ENCODE measurements at places on chromosomes 3 and 15.
A peak's percentile ranks its signal among the peaks of the same experiment; 100 is the strongest.

DNA sequence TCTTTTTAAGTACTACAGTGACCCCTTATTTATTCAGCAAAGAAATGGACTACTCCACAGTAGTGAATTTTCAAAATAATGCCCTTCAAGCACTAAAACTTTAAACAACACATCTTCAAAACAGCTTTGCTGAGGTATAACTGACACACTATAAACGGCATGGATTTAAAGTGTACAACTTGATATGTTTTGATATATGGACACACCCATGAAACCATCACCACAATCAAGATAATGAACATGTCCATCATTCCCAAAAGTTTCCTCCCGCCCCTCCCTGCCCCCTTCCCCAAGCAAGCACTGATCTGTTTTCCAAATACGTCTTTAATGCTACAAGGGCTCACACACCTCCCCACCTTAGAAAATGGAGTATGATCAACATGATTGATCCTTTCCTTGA is 1.6 kb upstream of the FURIN start:
- no peak for DNase-seq

- DNase-seq: no peak
Measured at GRCh38 chr15:64048781-64049460, 2.6 kb upstream of the DAPK2 start.

DNA sequence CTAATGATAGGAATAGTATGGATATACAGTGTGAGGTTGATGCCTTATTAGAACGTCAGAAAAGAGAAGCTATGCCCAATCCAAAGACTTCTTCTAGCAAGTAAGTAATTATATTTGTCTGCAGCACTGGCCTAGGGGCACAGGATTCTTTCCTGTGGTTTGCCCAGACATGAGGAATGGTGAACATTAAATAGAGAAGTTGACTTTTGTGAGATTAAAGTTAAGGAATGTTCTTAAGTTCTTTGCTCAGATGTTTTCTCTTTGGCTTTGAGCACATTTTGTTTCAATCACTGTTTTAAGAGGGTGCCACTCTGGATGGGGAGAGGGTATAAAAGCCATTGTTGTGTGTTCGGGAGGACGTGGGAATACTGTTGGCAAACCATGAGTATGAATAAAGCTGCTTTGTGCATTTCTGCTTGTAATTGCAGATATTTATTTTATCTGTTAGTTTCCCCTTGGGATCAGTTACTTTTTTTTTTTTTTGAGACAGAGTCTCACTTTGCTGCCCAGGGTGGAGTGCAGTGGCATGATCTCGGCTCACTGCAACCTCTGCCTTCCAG is 8.3 kb downstream of the KIF23 start:
- no peak for DNase-seq

GRCh38 chr3:100274361-100274760 is 13.6 kb downstream of the TBC1D23 start:
- DNase-seq: no peak

DNA sequence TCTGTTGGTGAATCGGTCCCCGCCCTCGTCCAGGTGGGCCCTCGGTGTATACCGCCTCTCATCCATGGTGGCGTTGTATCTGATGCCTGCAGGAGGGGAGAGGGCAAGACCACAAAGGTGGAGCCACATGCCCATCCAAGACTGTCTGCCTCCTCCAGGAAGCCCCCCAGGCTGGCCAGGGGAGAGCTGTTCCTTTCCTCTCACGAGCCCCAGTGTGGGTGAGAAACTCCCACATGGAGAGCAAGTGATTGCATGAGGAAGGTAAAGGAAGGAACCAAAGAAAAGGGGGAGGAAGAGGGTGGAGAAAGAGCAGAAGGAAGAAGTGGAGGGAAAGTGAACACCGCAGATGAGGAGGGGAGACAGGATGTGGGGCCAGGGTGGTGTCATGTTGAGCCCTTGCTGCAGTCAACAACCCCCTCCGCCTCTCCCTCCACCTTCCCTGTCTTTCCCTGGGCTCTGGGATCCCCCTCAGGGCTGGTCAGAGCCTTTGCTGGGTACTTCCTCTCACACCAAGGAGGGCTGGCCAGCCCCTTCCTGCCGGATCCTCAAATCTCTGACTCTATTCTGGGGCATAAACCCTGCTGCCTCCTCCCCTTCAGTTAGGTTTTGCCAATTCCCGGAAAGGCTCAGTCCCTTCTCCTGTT is 49.3 kb downstream of the FEM1B start:
- no peak for DNase-seq

- no peak for DNase-seq
Measured at GRCh38 chr3:160587105-160587504, 21.7 kb upstream of the KPNA4 start.

- DNase-seq: no peak
Measured at GRCh38 chr3:193545304-193545703, 9.4 kb downstream of the ATP13A4 start.

GRCh38 chr3:122694966-122695365 is 14.3 kb downstream of the PARP14 start:
- DNase-seq: no peak

DNA sequence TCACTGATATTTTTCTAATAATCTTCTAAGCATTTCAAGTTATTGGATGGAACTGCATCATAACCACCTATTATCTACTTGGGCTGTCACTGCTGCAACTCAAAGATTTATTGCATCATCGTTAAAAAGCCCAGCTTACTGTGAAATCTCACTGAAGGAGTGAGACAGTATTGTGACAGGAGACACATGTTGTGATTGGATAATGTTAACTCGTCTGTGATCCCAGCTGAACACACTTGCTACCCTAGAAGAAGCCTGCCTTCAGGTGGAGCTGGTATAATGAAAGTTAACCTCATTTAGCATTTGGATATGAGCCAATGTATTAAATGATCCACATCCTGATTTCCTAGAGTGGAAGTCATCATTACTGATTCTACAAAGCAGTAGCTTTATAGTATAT is 138.1 kb downstream of the MAP2K5 start:
- no peak for DNase-seq

DNA sequence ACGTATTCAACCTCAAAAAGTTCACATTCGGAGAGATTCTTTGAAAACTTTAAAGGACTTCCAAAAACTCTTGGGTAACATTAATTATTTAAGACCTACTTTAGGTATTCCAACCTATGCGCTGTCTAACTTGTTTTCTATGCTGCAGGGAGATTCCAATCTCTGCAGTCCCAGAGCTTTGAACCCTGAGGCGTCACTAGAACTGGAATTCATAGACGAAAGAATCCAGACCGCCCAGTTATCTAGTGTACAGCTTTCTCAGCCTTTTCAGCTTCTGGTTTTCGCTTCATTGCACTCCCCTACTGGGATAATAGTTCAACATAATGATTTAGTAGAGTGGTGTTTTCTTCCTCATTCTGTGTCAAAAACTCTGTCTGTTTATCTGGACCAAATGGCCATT is 711.3 kb downstream of the ROBO1 start:
- DNase-seq: no peak

DNA sequence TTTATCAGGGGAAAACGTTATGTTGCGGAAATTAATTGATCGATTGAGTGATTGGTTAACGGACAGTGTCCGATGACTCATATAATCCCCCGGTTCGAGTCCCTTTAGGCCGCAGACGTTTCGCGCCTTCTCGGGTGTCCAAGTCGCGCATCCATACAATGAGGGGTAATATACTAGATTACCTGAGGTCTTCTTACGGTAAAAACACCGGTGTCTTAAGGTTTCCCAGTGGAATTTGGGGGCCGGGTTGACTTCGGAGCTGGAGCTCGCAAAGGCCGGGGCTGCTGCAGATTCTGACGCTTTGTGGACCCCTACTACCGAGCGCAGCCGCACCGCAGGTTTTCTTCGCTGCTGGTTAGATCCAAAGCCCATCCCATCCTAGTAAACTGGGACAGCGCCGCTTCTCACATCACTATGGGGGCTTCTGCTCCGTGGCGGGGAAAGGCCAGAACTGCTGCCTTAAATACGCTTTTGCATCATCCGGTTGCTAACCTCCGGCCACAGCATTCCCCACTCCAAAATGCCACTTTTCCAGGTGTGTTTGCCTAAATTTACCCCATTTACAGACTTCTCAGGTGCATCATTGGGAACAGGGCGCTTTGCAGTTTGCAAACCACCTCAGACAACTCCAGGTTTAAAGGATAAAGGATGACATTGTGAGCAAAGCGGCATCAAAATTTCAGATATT is 858 bp upstream of the SACM1L start:
- DNase-seq: no peak

GRCh38 chr3:94167796-94168195 is 104.9 kb downstream of the NSUN3 start:
- DNase-seq: no peak

DNA sequence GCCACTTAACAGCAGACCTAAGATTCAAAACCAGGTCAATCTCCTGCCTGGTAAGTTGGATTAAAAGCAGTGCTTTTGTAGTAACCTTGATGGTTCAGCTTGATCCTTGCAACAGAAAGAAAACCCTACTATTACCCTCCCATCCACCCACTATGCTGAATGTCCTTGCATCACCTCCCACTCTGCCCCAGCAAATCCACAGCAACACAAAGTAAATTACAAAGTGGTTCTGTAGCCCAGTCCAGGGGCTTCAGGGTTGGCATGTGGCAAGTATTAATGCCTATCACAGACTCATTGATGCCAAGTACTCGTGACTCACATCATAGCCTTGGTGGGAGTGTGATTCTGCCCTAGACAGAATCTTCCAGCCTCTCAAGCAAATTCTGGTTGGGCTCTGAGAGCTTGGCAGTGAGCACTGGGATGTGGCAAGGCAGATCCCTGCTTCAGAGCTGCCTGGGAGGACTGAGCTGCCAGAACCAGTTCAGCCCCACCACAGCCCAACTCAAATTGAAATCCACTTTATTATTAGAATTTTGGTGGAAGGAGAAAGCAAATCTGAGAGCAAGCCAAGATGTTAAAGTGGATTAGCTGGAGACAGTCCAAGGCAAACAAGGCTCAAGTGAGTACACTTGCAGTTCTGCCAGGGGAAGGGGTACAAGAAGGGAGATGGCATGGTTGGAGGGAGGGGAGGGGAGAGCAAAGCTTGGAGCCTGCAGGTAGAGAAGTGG is 225.8 kb upstream of the UMPS start:
- no peak for DNase-seq

- DNase-seq: peak; percentile 36
Measured at GRCh38 chr3:131361464-131362421, 19.8 kb upstream of the NUDT16 start.

DNA sequence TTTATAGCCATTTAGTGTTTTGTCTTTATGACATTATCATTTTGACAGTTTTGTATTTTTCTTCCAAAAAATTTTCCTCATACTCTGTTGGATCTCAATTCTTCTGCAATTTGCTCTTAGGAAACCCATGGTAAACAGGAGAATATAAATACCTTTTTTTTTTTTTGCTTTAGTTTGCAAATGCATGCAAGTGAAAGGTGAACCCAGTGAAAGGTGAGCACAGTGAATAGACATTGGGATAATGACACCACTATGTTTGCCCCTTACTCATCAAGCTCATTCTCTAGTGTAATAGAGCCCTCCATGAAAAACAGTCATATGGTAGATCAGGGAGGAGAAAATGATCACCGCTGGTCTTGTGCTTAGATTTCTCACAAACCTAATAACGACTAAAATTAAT is 59.0 kb upstream of the TRPC1 start:
- DNase-seq: no peak

- DNase-seq: no peak
Measured at GRCh38 chr3:168996622-168997021, 666.9 kb downstream of the MECOM start.

GRCh38 chr3:133040696-133041523 is 2.7 kb downstream of the TMEM108 start:
- no peak for DNase-seq

DNA sequence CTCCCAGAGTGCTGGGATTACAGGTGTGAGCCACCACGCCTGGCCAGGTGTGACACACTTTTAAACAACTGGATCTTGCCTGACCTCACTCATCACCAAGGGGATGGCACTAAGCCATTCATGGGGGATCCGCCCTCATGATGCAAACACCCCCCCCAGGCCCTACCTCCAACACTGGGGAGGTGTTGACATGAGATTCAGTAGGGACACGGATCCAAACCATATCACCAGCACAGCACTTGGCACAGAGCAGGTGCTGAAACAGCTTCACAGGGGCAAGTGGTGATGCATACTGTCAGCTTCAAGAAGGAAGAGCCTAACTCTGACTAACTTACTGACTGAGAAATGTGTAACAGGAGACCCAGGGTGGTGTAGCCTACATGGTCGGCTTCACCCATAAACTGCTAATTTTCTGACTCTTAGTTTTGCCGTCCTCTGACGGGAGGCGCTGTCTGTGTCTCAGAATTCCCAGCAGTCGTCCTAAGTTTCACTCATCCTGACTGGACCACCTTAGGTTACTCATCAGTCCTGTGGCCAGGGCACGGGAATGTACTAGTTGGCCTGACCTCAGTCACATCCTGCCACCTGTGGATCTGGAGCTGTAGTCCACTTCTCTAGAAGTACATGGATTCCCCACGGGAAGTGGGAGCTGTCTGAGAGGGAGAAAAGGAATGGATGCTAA is 81.9 kb upstream of the PLXNA1 start:
- no peak for DNase-seq

- DNase-seq: no peak
Measured at GRCh38 chr15:25932696-25933095, 69.6 kb upstream of the ATP10A start.

DNA sequence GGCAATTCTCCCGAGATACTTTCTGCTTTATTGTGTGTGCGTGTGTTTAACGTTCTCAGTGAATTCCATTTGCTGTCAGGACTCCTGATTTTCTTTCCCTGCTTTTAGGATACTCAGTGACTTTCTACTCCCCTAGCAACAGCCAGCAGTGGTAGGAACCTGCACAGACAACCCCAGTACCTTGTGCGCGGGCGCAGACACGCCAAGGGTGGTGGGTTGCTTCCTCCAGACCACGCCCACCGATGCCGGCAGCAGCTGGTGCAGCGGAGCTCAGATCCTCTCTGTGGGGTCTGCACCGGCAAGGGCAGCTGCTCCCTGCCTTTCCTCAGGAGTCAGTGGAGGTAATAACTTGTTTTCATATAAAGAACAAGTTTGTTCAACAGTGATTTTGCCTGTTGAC is 225.1 kb upstream of the NDN start:
- DNase-seq: no peak

- DNase-seq: no peak
Measured at GRCh38 chr15:62099094-62099601, 32.4 kb downstream of the C2CD4A start.

GRCh38 chr3:104887069-104887468 is 479.6 kb upstream of the ALCAM start:
- DNase-seq: no peak

GRCh38 chr3:73808862-73809509 is 184.2 kb upstream of the PDZRN3 start:
- DNase-seq: no peak

DNA sequence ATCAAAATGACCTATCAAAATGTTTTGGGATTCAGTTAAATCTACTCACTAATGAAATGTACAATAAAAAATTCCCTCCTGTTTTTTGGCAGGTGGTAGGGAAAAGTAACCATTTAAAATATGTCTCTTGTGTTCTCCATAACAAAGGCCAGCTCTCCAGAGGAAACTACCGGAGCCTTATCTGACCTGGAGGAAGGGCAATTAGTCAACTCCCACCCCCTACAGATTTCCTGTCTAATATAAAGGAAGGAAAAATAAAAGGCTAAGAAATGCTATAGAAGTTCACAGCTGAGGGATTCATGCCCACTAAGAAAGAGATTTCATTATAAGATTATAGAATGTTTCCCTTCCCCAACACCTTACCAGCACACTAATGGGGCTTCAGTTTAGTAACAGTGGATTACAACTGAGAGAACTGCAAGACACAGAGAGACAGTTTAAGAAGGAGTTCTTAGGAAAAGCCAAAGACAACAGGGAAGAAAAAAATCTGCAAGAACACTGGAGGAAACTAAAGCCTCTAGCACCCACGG is 376.5 kb upstream of the KCNMB2 start:
- no peak for DNase-seq

Data from activated CD4-positive, CD25-positive, alpha-beta regulatory T cell treated with anti-CD3 and anti-CD28 coated beads, Interleukin-2, amount 50 U/mL, for 72 hours (primary cell).